ENCODE measurements at places on chromosomes 3 and 15. TPM values are rescaled to one million over a fixed set of nuclear protein-coding genes. Genes with fewer than 3 reads are reported as not detected.

IMP3 gene
- 274 TPM for polyA plus RNA-seq

LMAN1L gene
- polyA plus RNA-seq, result not detected

GP5 gene
- 2.7 TPM for polyA plus RNA-seq

GRCh38 chr3:46521096-46521495 is 23.3 kb downstream of the RTP3 start:
- no peak for DNase-seq

DNA sequence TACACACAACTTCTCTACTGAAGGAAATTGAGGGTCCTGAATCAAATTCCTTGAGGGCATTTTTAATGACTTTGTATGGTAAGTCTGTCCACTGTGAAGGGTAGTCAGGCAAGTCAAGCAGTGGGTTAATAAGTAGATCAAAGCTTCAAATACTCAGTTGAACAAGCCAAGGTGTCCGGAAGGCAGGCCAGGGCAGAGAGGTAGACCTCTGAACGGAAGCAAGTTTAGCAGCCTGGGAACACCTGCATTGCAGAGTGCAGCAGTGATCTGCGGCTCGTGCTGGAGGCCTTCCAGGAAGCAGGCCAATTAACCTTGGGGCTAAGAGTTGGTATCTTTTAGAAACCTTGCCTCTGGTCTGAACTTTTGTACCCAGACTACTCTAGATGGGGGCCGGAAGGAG is 143.8 kb downstream of the LRTM1 start:
- no peak for DNase-seq

- peak; percentile 48 for DNase-seq
These were observed 46.8 kb downstream of the MYO5A start for GRCh38 chr15:52481915-52482314.

DNA sequence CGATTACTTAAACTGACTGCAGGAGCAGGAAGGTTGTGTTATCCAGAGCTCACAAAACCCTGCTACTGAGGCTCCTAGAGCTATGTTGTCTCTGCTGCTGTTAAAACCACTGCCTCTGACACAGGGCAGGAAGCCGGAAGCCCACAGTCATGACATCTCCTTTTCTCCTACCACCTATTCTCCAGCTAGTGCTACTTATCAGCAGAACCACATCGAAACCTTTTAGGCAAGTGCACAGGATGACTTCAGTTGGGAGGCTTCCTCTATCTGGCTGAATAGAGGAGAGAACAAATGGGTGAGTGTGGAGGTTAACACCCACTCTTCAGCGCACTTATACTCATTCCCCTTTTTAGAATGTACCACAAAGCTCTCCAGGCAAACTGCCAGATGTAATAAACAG is 638.0 kb downstream of the OTOL1 start:
- no peak for DNase-seq

- DNase-seq, result no peak
These were observed 10.2 kb upstream of the KLF15 start for GRCh38 chr3:126367316-126367805.

GRCh38 chr15:65766422-65767263 is 25.4 kb downstream of the DENND4A start:
- no peak for DNase-seq

DNA sequence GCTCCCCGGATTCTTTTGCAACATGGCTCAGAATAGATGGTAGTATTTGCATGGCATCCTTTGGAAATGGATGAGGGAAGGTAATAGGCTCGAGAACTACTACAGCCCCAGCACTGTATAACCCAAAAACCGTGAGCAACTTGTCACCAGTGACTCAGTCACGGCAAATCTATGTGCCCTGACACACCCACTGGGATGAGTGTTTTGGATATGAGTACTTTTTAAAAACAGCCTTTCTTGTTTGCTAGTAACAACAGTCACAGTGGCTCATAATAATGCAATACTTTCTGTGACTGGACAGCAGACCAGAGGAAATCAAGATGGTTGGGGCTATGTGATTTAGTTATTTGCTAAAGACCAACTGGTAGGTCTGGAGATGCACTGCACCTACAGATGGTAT is 299.6 kb downstream of the ULK4 start:
- no peak for DNase-seq

- no peak for DNase-seq
These were observed 145.7 kb downstream of the BBX start for GRCh38 chr3:107668416-107668815.

DNA sequence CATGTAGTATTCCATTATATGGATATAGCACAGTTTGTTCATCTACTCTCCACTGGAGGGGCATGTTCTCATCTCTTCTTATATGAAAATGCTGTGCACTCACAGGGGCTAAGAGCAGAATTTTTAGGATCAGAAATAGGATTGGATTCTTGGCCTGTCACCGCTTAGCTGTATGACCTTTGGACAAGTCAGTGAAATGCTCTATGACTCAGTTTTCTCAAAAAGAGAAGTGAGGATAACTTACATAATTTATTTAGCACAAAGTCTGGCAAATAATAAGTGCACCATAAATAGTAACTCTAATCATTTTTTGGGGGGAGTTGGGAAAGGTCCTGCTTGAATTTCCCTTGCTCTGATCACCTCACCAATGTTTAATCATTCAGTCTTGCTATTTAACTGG is 103.7 kb upstream of the LRIG1 start:
- DNase-seq, result no peak

DNA sequence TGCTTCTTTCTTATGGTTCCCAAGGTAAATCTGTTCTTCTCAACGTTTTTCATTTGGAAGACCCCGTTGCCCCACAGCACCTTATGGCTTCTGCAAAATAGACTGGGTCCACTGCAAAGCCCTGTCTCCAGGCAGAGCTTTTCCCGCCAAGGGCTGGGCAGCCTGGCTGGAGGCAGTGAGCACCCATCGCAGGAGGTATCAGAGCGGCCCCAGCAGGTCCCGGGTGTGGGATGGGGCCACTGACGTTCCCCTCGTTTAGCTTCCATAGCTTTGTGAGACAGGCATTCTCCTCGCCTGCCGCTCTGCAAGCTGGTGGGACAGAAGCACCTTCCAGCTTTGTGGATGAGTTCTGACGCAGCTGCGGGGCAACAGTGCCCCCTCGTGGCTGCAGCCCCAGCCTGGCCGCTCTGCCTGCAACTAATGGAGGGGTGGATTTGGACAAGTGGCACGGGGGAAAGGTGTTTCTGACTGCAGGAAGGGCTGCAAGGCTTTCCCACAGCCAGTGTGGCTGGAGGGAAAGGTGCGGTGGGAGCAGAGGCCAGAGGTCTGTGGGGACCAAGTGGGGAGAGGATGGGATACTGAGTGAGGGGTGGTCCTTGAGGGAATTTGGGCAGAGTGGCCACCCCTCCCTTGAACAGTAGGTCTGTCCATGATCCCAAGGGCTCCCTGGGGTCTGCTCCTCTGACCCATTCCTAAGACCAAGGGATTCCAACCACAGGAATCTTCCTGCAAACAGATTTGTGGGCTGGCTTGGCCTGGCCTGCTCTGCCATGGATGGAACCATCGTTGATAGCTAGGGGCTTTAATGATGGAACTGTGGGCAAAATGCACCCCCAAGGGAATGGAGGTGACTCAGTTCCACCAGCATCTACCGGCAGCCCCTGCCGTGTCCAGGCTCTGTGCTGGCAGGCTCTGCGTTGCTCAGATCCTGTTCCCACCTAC is 99.4 kb downstream of the FBLN2 start:
- peak; percentile 64 for DNase-seq

- DNase-seq, result no peak
These were observed 61.2 kb downstream of the ADAMTSL3 start for GRCh38 chr15:83714939-83715628.
